ENCODE measurements at places on chromosomes 1 and 21. TPM values are rescaled to one million over a fixed set of nuclear protein-coding genes. Genes with fewer than 3 reads are reported as not detected.

The KCND3 gene
- total RNA-seq: 19.7 TPM

The LIX1L gene
- total RNA-seq: 27.4 TPM

The UBE2Q1 gene
- 58.8 TPM for total RNA-seq

The LCE1B gene
- total RNA-seq: not detected

The KCNN3 gene
- total RNA-seq: 1.6 TPM

The GBP6 gene
- not detected for total RNA-seq

The BARHL2 gene
- not detected for total RNA-seq

The KRTAP27-1 gene
- not detected for total RNA-seq

The OLFML3 gene
- total RNA-seq: 18.3 TPM

The CELA3B gene
- not detected for total RNA-seq

The FAM110D gene
- total RNA-seq: 6.5 TPM

The LRRN2 gene
- 1.9 TPM for total RNA-seq

The LIN28A gene
- not detected for total RNA-seq

The PDIK1L gene
- total RNA-seq: 3.9 TPM

The LRRC38 gene
- 0.32 TPM for total RNA-seq

The RAB4A gene
- total RNA-seq: 88.9 TPM

The CD2 gene
- 0.52 TPM for total RNA-seq

The PEA15 gene
- total RNA-seq: 292 TPM

The TDRD5 gene
- 0.34 TPM for total RNA-seq

The ENTREP3 gene
- 12.8 TPM for total RNA-seq

The SLAMF7 gene
- 0.34 TPM for total RNA-seq

The RORC gene
- total RNA-seq: 9.8 TPM

The AJAP1 gene
- total RNA-seq: 0.07 TPM

The CLCA2 gene
- not detected for total RNA-seq

The PRAMEF4 gene
- total RNA-seq: not detected

The S100A9 gene
- total RNA-seq: 136 TPM

The KPRP gene
- total RNA-seq: not detected

The DCST1 gene
- total RNA-seq: not detected

The COL8A2 gene
- total RNA-seq: 0.46 TPM

Data from heart left ventricle (tissue), 16 donors.